ENCODE measurements at places on chromosomes 3 and 15. TPM values are rescaled to one million over a fixed set of nuclear protein-coding genes. Genes with fewer than 3 reads are reported as not detected.

C3orf85 gene
- total RNA-seq: not detected

DNA sequence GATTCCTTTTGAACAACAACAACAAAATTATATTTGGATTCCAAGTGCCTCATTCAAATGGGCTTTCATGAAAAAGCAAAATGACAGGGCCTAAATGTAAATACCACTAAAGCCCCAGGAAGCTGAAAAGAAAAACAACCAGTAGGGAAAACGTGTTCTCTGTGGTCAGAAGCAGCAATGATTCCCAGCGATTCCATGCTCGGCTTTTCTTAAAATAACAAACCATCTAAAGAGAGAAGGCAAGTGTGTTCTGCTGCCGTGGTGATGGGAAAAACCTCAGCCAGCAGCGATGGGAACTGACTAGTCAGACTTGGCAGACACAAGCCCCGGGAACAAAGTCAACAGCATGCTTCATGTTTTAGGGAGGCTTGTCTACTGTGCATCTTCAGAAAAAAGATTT is 153.6 kb downstream of the TNIK start:
- no peak for DNase-seq

INAFM2 gene
- 27.5 TPM for total RNA-seq

DNA sequence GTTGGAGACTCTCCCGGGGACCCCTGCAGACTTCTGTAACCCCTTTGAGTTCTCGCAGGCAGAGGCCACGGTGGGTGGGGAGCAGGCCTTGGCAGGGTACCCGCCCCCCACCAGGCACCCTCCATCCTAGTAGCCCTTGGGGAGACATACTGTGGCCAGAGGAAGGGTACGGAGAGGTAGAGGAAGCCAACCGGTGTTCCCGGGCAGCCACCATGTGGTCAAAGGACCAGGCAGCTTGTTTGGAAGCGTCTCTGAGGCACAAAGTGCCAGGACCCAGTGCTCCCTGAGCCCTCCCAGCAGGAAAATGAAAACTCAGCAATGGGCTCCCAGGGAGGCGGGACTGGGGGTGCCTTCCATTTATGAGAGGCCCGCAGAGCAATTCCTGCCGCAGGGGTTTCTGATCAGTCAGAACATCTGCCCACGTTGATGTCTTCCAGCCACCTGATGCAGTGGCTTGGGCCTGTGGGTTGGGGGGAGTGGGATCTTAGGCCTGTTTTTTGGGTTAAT is 53.0 kb upstream of the CGNL1 start:
- DNase-seq: no peak

DNA sequence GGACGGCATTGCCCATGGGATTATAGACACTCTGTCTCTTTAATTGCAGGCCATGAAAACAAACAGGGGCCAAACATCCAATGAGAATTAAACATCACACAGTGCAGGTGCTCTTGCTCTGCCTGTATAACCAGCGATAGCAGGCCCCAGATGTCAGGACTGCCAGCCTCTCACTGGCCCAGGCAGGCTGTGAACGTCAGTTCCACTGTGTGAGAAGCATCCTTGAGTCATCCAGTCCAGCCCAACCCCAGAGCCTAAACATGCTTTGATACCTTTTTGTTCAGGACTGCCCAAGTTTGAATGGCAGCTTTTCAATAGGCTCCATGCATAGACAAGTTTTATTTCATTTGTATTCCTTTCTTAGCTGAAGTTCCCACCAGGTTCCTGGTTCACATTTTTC is 189.8 kb downstream of the SLCO3A1 start:
- no peak for DNase-seq

DNA sequence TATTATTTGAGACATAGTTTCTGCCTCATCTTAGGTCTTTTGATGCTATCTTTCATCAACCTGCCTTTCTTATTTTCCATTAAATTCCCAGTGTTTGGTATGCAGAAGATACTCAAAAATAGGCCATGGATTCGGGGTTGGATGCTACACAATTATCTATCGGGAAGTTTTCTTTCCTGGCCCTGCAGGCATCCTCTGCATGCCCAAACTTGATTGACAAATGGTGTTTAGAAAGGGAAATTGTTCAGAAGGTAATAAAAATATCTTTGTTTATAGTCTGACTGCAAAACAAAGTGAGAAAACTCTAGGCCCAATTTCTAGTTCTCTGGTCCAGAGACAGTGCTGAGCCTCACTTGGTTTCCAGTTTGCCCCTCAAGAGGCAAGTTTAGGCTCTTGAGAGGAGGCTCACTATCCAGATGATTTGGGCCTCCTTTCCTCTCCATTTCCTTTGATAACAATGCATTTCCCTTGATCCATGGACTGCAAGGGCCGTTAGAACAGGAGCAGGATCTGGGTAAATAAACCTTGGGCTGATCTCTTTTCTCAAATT is 157.1 kb upstream of the DPH6 start:
- no peak for DNase-seq
